Muscle of leg (tissue), 16 donors: ENCODE measurements at places on chromosomes 4 and X. TPM values are rescaled to one million over a fixed set of nuclear protein-coding genes. Genes with fewer than 3 reads are reported as not detected.

- no peaks in the 10 kb centered on the region for H3K36me3 ChIP-seq
- no peaks in the 10 kb centered on the region for H3K27me3 ChIP-seq
- no peak overlapping the region for H3K27ac ChIP-seq
- no peak for DNase-seq
- no peak overlapping the region for H3K4me3 ChIP-seq
- no peaks in the 10 kb centered on the region for H3K4me1 ChIP-seq
These were observed 69.4 kb upstream of the GATB start for GRCh38 chr4:151830168-151830567.

GRCh38 chrX:136182414-136182813 is 35.1 kb downstream of the FHL1 start:
- DNase-seq: peak; percentile 96
- no peak overlapping the region for H3K4me3 ChIP-seq

DNA sequence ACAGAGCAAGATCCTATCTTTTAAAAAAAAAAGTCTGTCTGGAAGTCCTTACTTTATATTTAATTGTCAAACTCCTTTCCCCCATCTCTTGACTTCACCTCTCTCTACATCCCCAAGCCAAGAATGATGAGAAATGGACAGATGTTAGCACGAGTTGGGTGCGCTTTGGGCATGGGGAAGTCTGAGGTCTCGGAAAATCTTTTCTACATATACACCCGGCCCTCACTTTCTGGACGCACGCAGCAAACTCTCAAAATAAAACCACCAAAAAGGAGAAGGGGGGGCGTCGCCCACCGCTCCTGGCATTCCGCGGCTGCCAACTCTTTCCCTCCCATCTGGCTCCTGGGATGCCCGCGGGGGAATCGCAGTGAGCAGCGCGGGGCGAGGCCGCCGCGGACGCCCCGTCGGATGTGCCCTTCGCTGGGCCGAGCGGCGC is 756 bp downstream of the IGFBP7 start:
- no peaks in the 10 kb centered on the region for H3K36me3 ChIP-seq
- peaks cover 15% of the 10 kb centered on the region for H3K27me3 ChIP-seq
- DNase-seq: no peak
- peak overlapping the region; percentile 79 for H3K27ac ChIP-seq
- peak overlapping the region; percentile 55 for H3K4me3 ChIP-seq

- no peak for DNase-seq
- H3K4me3 ChIP-seq: peak overlapping the region; percentile 56
- H3K27ac ChIP-seq: peak overlapping the region; percentile 25
- H3K4me1 ChIP-seq: peaks cover 11% of the 10 kb centered on the region
- no peaks in the 10 kb centered on the region for H3K27me3 ChIP-seq
- no peaks in the 10 kb centered on the region for H3K36me3 ChIP-seq
These were observed 920 bp downstream of the HTT-AS start for GRCh38 chr4:3073158-3074077.

- H3K27ac ChIP-seq: no peak overlapping the region
- no peak overlapping the region for H3K4me3 ChIP-seq
- DNase-seq: no peak
- no peaks in the 10 kb centered on the region for H3K27me3 ChIP-seq
- H3K4me1 ChIP-seq: no peaks in the 10 kb centered on the region
These were observed 10.4 kb downstream of the KIT start for GRCh38 chr4:54668014-54668611.

GRCh38 chr4:24094726-24095125 is 204.9 kb upstream of the PPARGC1A start:
- no peak for DNase-seq
- no peaks in the 10 kb centered on the region for H3K36me3 ChIP-seq
- H3K4me3 ChIP-seq: no peak overlapping the region
- H3K27ac ChIP-seq: no peak overlapping the region
- no peaks in the 10 kb centered on the region for H3K4me1 ChIP-seq
- H3K27me3 ChIP-seq: no peaks in the 10 kb centered on the region

DNA sequence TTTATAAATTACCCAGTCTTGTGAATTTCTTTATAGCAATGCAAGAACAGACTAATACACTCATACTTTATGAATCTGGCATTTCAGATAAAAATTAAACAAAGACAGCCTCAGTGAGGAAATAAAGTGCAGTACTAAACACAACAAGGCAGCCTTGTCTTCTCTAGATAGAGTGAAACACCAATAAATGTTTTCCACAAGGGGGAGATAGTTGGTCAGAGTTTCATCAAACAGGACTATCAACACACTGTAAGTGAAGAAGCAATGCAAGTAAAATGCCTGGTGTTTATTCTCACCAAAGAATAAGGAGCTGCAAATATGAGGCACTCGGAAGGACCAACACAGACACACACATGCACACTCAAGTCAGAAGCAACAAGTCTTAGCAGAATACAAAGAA is 62.8 kb downstream of the FAM9B start:
- no peaks in the 10 kb centered on the region for H3K36me3 ChIP-seq
- DNase-seq: peak; percentile 38
- H3K27me3 ChIP-seq: peaks cover 2% of the 10 kb centered on the region
- no peak overlapping the region for H3K4me3 ChIP-seq
- H3K27ac ChIP-seq: no peak overlapping the region
- no peaks in the 10 kb centered on the region for H3K4me1 ChIP-seq

DNA sequence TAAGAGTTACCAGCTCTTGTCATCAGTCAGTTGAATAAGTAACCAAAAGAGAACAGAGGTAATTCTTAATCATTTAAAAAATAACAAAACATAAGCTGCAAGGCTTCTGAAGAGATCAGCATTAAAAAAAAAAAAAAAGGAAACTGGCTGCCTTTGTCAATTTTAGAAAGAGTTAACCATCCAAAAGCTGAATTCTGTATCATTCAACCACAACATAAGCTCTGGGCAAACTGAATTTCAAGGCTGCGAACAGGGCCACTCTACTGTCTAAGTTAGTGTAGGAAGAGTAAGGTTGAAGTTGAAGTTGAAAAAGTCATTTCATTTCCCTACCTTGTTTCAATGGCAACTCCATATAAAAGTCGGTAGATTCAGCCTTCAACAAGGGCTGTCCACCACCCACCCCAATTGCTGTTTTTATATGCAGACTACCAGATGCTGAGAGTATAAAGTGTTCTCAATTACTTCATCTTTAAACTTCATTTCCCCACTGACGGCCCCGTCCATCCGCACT is 1.1 kb upstream of the LIN54 start:
- no peaks in the 10 kb centered on the region for H3K27me3 ChIP-seq
- peaks cover 10% of the 10 kb centered on the region for H3K4me1 ChIP-seq
- H3K36me3 ChIP-seq: no peaks in the 10 kb centered on the region
- H3K4me3 ChIP-seq: peak overlapping the region; percentile 73
- DNase-seq: no peak
- H3K27ac ChIP-seq: peak overlapping the region; percentile 89

The SPATA4 gene
- total RNA-seq: 0.13 TPM

The TMEM144 gene
- total RNA-seq: 3.1 TPM

The RADX gene
- total RNA-seq: 2.3 TPM

The PAGE2 gene
- not detected for total RNA-seq
